ENCODE measurements at places on chromosomes 12 and 14. TPM values are rescaled to one million over a fixed set of nuclear protein-coding genes. Genes with fewer than 3 reads are reported as not detected.

The TAS2R43 gene
- 1.5 TPM for total RNA-seq

The FAM222A gene
- total RNA-seq, result 18.1 TPM

The SOAT2 gene
- not detected for total RNA-seq

The SLC2A14 gene
- 1.3 TPM for total RNA-seq

The BEST3 gene
- total RNA-seq, result not detected

The LHX5 gene
- total RNA-seq, result 3.1 TPM

The DLGAP5 gene
- 8.2 TPM for total RNA-seq

The IL26 gene
- not detected for total RNA-seq

The STON2 gene
- 278 TPM for total RNA-seq

The CCDC88C gene
- total RNA-seq, result 68.0 TPM

All from glutamatergic neuron (in vitro differentiated cells).